Lower lobe of right lung (tissue), 2 donors: ENCODE measurements at places on chromosomes 5 and 9. TPM values are rescaled to one million over a fixed set of nuclear protein-coding genes. Genes with fewer than 3 reads are reported as not detected.

- DNase-seq: no peak
Measured at GRCh38 chr9:76810377-76810957, 46.2 kb downstream of the PCA3 start.

DNA sequence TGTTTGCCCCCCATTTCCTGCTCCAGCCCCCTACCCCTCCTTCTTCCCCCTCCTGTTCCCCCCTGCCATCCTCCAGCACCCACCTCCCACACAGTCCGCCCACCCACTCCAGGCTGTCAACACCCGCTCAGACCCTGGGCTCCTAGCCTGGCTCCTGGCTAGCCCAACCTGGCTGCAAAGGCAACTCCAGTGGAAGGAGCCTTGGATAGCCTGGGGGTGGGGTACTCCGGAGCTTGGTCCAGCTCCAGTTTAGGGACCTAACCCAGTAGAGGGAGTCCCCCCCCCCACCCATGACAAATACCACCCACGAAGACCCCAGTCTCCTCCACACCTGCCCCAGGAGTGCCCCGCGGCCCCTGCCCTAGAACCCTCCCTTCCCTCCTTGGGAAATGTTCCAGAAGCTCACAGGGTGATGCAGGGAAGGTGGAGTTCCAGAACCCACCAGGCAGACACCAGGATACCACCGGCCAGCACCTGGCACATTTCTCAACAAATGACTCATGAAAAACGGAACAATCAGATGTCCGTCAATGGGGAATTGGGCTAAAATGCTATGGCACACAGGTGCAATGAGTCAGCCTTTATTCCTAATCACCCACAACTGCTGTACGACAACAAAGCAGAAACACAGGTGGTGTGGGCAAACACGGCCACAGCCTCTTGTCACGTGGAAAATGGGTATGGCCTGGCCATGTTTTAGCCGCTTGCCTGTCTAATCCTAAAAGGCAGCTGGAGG lies 901 bp upstream of the SLC12A7 start:
- no peak for DNase-seq

GRCh38 chr5:56686337-56687195 lies 128.8 kb upstream of the MAP3K1 start:
- DNase-seq: no peak

- DNase-seq: no peak
Measured at GRCh38 chr9:90053027-90053426, 448.2 kb downstream of the GADD45G start.

DNA sequence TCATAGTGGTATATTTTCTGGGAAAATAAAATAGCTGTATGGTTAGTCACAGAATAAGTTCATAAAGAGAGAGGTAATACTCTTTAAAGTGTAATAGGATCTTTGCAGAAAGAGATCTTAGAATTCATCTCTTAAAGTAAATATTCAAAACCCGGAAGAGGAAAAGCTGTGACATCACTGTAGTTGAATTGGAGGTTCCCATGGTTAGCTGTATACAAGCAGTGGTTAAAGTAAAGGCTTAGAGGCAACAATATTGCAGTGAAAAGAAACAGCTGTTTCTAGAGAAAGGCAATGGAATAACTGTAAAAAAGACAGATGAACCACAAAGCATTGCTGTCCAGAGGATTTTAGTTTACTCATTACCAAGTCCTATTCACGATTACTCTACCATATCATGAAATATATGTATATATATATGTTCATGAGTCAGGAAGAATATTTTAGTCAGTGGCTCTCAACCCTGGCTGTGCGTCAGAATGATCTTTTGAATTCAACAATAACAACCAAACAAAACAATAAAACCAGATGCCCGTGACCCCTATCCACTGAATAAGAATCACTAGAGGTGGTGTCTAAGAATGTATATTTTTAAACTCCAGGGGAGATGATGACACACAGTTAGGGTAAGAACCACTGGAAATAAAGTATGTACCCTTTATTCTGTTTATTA lies 4.7 kb downstream of the ERCC6L2 start:
- no peak for DNase-seq

- DNase-seq: no peak
Measured at GRCh38 chr5:23257656-23258055, 249.8 kb upstream of the PRDM9 start.

GRCh38 chr9:137006116-137007003 lies 10.0 kb upstream of the CLIC3 start:
- DNase-seq: no peak

DNA sequence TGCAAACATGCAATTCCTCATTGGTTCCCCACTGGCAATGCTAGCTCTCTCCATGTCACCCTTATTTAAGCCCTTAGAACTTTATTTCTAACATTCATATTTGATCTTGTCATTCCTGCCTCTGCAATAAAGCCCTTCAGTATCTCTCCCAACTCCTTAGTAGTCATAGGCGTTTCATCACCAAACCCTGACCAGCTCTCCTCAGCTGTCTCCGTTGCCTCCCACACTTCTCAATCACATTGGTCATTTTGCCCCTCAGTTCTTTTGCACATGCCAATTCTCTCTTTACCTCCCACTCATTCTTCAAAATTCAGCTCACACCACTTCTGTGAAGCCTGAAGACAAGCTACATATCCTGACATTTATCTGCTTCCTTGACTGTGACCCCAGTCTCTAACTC lies 2.8 kb upstream of the RUSC2 start:
- no peak for DNase-seq

- no peak for DNase-seq
Measured at GRCh38 chr9:34046784-34047379, 1.8 kb downstream of the UBAP2 start.

DNA sequence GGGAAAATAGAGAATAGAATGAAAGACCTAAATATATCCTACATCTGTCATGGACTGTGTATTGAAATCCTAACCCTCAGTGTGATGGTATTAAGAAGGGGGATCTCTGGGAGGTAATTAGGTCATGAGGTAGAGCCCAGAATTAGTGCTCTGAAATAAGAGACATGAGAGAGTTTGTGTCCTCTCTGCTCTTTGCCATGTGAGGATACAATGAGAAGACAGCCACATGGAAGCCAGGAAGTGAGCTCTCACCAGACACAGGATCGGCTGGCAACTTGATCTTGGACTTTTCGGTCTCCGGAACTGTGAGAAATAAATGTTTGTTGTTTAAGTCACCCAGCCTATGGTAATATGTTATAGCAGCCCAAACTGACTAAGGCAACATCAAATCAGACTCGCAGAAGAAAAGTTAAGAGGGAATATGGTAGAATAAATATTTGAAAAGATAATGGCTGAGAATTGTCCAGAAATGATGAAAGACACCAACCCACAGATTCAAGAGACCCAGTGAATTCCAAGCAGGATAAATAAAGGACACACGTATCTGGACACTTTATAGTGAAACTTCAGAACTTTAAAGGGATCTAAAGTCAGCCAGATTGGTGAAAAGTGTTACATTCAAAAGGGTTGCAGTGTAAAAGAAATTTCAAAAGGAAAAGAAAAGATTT lies 12.7 kb upstream of the SLC36A1 start:
- DNase-seq: no peak

GRCh38 chr5:137856201-137856600 lies 11.5 kb upstream of the MYOT start:
- DNase-seq: no peak

GRCh38 chr9:129185991-129186390 lies 7.9 kb upstream of the IER5L start:
- DNase-seq: no peak

DNA sequence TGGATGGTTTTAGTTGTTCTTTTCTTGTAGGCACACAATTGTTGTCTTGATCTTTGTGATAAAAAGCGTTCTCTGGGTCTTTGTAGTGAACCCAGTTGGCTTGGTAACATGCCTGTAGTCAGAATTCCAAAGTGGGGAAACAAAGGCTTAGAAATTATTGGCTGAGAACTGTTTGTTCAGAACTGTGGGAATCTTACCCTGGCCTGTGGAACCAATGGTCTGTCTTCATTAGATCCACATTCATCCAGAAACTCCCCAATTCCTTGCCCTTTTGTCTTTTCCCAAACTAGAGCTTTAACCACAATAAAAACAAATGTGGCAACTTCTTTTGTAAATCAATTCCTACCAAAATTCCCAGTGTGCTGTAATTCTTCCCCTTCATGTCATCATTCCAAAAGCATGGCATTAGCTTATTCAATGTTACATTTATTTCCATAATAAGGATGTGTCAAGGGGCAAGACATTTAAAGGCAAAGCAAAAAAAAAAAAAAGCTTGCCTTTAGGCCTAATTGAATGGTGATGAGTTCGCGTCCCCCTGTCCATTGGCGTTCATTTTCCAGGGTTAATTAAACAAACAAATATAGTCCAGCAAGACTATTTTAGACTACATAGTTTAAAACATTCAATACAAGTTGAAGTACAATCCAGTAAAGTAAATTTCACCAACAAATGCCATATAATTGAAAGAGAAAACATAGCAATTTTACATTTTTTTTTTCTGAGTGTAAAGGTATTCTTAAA lies 249.8 kb upstream of the ZNF608 start:
- DNase-seq: no peak

DNA sequence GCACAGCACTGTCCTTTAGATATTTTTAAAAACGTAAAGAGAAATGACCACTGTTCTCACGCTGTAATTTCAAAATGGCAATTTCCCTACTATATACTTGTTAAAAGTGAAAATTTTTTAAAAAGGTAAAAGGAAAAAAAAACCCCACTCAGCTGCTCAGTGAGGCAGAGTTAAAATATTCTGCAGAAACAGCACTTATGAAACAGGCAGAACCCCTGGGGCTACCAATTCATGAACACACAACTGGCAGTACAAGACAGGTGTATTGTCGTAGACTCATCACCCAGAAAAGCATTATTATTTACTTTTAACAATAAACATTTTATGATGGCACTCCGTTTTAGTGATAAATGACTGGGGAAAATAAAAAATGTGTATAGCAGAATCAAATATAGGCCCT lies 1.5 kb upstream of the RASGRF2 start:
- DNase-seq: no peak

- no peak for DNase-seq
Measured at GRCh38 chr9:128026255-128026772, 40.8 kb downstream of the NAIF1 start.

GRCh38 chr9:125439434-125440272 lies 178.0 kb downstream of the GAPVD1 start:
- no peak for DNase-seq

DNA sequence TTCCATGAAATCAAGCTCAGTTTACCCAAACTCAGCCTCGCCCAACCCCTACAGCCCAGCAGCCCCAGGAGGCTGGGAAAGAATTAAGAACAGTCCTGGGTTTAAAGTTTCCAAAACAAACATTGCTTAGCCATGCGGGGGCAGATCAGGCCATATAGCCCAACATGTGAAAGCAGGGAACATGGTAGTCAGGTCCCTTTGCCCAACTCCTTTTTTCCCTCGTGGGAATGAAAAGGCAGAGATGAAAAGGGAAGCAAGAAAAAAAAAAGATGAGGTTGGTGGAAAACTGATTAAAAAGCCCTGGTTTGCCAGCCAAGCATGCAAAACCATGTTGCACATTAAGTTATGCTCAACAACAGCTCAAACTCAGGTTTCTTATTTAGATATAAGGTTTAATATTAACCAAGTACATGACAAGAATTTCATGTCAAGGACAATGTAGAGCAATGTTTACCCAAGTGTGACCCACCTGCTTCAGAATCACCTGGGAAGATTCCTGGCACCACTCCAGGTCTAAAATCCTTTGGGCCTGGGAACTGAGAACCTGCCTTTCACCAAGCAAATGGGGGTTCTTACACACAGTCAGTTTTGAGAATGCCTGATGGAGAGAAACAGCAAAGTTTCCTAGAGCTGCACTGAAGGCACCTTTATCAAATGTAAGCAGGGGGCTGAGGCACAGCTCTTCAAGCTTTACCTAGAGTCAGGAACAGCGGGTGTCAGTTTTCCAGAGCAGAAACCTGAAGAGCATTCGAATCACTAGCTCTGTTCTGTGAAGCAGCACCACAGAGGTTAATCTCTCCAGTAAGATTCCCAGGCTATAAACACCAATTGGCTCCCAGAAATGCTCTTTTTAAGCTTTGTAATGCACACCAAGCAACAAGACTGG lies 1.7 kb downstream of the FREM1 start:
- DNase-seq: no peak

GRCh38 chr5:126984632-126985031 lies 45.7 kb downstream of the MARCHF3 start:
- no peak for DNase-seq

GRCh38 chr9:114928136-114928535 lies 2.3 kb downstream of the TNFSF8 start:
- DNase-seq: no peak

DNA sequence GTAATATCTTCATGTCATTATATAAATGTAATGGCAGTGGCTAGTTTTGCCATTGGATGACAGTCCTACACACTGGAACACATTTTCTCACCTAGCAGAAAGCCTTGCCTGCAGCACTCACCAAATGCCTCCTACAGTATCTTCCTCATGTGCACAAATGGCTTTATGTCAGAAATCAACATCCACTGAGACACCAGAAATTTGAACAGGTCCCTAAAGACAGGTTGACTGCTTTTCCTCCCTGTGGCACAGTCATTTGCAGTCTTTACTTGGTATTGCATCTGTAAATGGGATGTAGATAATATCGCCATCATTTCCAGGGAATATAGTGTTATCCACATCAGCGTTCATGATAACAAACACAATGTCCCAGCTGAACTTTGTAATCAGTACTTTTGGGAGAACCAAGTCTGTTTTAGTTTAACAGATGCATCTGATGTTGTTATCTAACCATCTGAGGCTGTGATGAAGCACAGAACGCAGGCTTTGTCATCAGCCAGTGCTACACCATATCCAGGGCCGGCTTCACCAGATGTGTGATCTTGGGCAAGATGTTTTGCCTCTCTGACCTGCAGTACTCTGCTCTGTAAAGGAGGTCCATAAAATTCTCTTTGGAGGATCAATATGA lies 83.9 kb upstream of the TAS2R1 start:
- no peak for DNase-seq

DNA sequence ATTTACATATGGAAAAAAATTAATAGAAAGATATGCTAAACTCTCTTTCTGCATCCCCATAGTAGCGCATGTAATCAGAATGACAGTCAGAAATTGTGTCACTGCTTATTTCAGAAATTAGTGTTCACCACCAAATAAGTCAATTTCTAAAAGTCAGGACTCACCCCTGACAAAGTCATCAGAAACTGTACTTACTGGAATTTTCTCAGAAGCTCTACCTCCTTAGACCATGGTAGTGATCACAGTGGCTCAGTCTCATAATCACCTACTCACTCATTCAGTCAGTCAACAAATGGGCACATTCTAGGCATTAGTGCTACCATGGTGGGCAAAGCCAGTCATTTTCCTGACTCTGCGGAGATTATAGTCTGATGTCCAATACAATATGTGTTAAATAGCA lies 22.0 kb downstream of the THBS4 start:
- DNase-seq: no peak

The GPRIN1 gene
- 1.4 TPM for total RNA-seq

The HEMGN gene
- total RNA-seq: 0.56 TPM

The BARX1 gene
- total RNA-seq: not detected

The FAM221B gene
- total RNA-seq: 0.32 TPM

The CCNJL gene
- total RNA-seq: 15.5 TPM

The IL33 gene
- total RNA-seq: 47.8 TPM

The CDH18 gene
- not detected for total RNA-seq

The CTXN3 gene
- total RNA-seq: not detected

The SHOC1 gene
- 0.15 TPM for total RNA-seq
